ENCODE measurements at places on chromosomes 1 and 21.

GRCh38 chr21:31173881-31174555, 135.7 kb upstream of the KRTAP19-8 start:
- peak; percentile 71 for DNase-seq

DNA sequence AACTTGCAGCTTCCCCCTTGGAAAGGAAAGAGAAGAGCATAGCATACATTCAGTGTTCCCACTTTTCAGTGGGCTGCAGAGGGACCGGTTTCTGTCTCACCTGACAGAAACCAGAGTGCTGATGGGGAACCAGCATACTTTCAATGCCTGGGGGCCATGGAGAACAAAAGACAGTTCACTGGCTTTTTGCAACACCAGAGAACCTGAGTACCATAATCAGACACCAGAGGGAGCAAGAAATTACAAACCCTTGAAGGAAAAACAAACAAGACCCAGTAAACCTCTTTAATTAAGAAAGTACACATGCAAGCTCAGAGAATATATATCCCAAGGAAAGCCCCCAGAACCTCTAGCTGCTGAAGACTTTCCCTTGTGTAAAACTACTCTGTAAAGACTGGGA, 51.1 kb downstream of the CSMD2 start:
- no peak for DNase-seq

DNA sequence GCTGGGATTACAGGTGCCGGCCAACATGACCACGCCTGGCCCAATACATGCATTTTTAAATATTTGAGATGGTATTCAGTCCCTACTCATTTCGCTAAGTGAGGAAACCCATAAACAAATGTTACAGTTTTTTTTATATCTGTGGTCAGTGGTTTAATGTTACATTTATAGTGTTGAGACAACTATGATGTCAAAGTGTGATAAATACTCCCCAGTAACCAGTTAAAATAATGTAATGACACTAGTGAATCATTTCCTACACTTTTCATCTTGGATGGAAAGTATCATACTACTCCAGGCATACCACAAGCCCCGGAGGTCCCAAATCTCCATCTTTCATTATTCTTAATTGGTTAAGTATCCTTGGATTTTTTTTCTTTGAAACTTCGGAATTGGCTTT, 87.5 kb upstream of the KIF26B start:
- no peak for DNase-seq

GRCh38 chr1:109653306-109653705, 2.6 kb upstream of the GSTM4 start:
- no peak for DNase-seq

DNA sequence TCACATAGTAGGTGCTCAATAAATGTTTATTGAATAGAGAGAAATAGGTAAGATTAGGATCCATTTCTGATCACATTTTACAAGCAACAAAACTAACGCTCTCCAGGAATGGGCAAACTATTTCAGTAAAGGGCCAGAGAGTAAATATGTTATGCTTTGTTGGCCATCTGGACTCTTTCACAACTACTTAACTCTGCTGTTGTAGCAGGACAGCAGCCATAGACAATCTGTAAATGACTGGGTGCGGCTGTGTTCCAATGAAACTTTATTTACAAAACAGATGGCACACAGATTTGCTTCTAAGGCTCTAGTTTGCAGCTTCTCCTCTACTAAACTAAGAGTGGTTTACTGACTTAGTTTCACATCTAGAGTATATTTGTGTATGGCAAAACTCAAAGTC, 83.0 kb upstream of the BACH1 start:
- no peak for DNase-seq

DNA sequence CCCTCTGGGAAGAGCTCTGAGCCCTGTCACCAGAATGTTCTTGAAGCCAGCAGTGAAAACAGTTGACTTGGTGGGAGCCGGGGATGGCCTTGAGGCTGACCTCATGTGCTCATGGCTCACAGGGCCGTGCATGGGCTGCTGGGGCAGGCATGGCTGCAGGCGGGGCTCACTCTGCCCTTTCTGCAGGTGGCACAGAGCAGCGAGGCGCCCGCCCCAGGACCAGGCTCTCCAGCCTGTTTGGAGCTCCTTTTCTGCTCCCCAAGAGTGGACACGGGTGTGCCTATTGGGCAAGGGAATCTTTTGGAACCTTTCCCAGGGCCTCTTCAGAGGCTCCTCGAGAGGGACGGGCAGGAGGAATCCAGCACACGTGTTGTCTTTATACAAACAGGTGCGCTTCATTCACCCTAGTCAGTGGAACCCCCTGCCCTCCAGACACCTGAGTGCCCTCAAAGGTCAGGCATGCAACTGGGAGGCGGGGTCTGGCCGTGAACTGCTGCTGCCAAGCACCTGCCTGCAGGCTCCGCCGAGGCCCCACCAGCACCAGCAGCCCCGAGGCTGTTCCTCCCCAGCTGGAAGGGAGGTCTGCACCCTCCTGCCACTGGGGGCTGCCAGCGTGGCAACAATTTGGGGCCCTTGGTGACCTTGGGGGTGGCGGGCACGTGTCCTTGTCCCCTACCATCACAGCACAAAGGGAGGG, 2.6 kb upstream of the TTC34 start:
- DNase-seq: no peak
